Stromal cell of bone marrow (primary cell): ENCODE measurements at places on chromosomes 3 and 15.

- DNase-seq, result peak; percentile 98
Observed at GRCh38 chr15:58331913-58332675, 99.7 kb upstream of the LIPC start.

- DNase-seq, result no peak
Observed at GRCh38 chr3:17349093-17349492, 393.3 kb downstream of the TBC1D5 start.

- DNase-seq, result no peak
Observed at GRCh38 chr3:79983118-79983517, 215.3 kb upstream of the ROBO1 start.

DNA sequence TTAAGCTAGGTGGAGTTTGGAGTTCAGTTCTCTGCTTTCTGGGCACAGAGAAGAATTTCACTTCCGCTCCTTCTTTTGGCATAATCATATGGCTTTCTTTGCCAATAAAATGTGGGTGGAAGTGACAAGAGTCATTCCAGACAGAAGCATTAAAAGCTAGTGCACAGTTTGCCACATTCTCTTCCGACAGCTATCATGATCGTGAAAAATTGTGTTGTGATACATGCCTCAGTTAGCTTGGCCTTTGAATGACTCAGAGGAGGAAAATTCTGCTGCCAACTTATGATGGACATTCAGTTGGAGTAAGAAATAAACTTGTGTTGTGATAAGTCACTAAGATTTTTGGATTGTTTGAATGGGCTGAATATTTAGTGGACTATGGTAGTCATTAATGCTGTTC lies 291.7 kb upstream of the SATB1 start:
- no peak for DNase-seq

- DNase-seq, result no peak
Observed at GRCh38 chr3:71244153-71244825, 339.2 kb downstream of the FOXP1 start.

DNA sequence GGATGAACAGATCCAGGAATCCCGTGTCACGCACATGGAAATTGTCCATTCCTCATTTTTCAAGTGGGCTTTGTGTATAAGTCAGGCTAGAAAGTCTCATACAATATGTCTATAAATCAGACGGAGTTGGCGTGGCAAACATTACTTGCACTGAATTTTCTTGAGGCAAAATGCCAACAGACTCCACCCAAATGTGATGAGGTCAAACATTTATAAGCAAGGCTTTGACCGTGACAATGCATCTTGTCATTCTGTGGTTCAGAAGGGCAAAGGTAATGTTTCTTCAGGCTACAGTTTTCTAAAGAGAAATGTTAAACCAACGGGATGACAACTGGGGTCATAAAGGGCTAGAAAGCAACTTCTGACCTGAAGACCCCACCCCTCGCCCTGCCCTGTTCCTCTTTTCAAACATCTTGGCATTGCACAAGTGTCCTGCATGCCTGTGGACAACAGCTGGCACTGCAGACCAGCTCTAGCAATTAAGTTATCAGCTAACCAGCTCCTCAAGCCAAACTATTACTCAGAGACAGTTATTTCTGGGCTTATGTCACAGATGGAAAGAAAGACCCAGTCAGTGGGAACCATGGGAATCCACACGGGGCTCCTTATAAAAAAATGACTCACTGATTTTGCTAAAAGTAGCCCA lies 36.5 kb upstream of the SPTBN5 start:
- DNase-seq, result peak; percentile 95

- DNase-seq, result no peak
Observed at GRCh38 chr3:149243540-149243939, 21.9 kb upstream of the CP start.

DNA sequence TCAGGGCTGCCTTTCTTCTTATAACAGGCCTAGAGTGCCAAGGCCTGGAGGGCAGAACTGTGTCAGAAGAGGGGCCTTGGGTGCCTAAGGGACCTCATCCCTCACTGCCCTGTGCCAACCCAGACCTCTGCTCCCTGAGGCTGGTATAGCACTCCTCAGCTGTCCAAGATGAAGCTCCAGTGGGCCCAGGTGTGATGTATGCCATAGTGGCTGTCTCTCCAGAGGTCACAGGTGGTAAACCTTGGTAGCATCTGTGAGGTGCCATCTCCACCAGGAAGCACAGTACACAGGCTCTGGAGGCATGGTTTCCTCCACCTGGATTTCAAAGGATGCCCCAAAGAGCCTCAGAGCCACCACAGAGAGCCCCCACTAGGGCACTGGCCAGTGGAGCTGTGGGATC lies 12.3 kb upstream of the KLHL40 start:
- no peak for DNase-seq

- DNase-seq, result no peak
Observed at GRCh38 chr15:67190326-67190725, 64.1 kb downstream of the AAGAB start.
